ENCODE measurements at places on chromosomes 1 and 21.

DNA sequence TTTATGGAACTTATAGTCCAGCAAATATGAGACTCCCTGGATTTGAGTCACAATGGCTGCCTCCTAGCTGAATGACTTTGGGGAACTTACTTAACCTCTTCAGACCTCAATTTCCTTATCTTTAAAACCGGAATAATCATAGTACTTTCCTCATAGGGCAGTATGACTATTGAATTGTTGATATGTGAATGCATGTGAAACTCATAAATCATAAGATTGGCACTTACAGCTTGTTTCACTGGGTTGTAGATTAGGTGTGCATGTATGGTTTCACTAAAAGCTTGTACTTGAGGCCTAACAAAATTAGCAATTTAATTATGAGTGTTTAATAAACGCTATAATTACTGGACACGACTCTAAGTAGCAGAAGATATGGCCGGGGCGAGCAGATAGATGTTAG is 72.5 kb downstream of the ST6GALNAC5 start:
- DNase-seq: no peak

GRCh38 chr1:161723459-161724141 is 2.3 kb downstream of the FCRLB start:
- DNase-seq: no peak

DNA sequence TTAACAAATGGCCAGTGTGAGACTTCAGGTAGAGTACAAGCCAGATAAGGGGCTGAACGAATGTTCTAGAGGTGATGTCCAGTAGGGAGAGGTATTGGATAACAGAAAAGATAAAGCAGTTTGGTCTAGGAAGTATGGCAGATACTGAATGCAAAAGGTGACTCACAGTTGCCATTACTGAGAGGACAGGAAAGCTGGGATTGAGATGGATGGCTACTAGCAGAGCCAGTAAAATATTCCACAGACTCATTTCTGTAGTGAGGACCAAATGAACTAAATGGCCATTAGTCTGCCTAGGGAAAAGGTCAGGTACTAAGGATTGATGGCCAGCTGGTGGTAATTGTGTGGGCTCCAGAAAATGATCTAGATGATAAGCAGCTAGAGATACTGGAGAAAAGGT is 11.5 kb downstream of the MACO1 start:
- DNase-seq: peak; percentile 25

DNA sequence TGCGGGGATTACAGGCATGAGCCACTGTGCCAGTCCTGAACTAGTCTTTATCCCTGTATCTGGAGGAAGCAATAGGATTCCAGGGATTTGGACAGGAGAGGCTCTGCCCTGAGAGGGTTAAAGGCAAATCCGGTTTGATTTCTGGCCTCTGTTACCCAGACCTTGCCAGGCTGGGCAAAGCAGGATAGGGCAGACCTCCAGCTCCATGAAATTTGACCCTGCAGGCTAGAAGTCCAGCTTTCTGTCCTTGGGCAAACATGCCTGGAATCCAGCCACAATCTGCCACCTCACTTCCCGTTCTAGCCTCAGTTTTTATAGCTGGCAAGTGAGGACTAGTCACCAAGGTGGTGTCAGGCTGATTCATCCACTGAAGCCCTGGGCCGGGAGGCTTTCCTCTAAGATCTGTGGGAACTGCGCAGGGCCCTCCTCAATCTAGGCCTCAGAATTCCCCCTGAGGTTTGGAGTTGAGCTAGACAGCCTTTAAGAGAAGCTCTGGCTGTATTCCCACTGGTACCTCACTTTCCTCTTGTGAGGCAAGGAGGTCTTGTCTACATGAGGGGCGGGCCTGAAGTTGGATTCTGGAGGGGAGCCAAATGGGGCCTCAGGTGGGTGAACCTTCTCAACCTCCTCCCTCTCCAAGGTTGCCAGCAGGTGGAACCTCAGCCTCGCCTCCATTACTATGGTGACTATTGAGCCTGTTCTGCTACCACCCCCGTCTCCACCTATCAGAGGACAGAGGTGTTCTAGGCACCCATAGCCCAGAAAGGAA is 7.0 kb upstream of the P3R3URF start:
- DNase-seq: peak; percentile 95

DNA sequence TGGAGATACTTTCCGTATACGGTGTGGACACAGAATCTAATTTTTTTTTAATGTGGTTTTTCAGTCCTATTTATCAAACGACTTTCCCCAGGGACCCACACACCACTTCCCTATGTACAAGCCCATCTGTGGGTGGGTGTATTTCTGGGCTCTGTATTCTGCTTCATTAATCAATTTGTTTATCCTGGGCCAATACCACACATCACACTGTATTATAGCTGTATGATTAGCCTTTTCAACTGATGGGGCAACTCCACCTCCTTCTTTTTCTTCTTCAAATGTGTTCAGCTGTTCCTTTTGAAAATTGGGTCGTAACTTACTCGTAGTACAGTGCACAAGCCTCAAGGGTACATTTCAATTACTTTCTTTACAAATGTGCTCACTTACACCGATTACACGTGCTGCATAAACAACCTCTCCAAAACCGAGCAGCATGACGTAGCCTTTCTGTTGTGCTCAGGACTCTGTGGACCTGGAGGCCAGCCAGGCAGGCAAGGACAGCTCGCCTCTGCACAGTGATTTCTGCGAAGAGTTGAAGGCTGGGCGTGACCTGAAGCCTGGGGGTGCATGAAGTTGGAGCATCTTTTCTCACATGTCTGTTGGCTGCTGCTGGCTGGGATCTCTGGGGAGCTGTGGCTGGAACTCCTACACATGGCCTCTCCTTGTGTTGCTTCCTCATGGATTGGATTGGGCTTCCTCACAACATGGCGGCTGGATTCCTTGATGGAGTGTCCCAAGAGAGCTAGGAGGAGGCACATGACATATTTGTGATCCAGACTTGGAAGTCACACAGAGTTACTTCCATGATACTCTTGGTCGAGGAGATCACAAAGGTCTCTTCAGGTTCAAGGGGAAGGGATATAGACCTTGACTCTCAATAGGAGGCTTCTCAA is 126.5 kb downstream of the CRYAA start:
- DNase-seq: no peak

DNA sequence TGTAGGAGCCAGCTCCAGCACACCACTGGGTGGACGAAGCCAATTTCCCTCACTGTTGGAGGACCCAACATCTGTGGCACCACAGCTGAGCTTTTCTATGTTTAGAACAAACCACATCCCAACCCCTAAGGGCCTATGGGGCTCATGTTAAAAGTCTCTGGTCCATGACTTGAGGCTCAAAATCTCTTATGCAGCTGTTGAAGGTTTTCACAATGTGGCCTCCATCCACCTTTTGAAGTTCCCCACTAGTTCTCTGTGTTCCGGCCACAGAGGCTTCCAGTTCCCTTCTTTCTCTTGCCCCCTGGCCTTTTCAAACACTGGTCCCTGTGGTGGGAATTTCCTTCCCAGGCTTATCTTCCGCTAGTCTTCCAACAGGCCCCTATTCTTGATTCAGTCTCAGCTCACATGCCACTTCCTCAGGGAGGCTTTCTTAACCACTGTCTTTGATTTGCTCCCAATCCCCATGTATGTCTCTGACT is 3.9 kb upstream of the IFNLR1 start:
- DNase-seq: no peak

GRCh38 chr1:44842862-44843655 is at the start of gene PTCH2:
TSS of gene PTCH2 (minus strand) at chr1:44843253. CDS start at chr1:44842932, 321 bp downstream.
- DNase-seq: peak; percentile 79

DNA sequence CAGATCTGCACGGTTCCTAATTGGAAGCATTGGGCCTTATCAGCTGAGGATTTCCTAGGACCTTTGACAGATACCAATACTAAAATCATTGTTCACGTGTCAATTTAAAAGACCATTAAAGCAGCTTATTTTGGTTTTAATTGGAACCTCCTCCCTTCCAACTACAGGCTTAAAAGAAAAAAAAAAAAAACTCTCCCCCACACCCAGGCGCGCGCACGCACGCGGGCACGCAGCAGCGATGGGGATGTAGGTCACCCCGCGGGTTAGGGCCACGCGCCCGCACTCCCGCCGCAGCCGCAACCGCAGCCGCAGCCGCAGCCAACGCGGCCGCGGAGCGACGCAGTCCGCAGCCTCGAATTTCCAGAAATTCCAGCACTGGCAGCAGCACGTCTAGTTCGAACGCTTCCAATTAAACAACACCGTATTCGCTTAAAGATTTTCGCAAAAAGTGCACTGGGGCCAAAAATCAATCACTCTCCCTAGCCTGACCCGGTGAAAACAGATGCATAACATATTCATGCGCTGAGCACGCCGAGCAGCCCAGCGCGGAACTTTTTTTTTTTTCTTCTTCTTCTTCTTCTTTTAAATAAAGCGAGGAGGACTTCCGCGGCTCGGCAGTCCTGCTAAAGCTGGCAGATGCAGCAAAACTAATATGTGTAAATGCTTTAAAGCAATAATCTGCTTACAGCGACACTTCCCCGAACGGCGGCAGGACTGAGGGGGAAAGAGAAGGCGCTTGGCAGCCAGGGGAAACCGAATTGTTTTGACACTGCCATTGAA is 13.3 kb upstream of the BARHL2 start:
- DNase-seq: no peak

- peak; percentile 85 for DNase-seq
Observed at GRCh38 chr1:42957880-42958487, 684 bp downstream of the SLC2A1 start.

DNA sequence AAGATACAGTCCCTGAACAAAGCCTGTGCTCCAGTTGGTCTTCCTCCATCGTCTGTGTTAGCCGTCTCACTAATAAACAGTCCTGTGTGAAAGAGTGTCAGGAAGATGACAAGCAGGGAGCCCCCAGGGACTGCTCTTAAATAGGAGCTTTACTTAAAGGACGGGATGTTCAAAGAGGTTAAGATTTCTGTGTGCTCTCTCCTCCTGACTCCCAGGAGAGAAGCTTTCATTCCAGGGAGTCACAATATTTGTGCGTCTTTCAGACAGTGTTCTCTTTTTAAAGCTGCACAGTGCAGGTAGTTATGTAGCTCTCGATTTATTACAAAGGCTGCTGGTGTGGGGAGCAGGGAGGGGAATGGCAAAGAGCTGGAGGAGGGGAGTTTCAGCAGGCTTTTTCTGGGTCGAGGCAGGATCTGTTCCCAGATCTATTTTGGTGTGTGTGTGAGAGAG is 43.5 kb downstream of the STYXL2 start:
- DNase-seq: no peak

GRCh38 chr1:15173863-15174614 is 20.5 kb downstream of the TMEM51 start:
- no peak for DNase-seq

DNA sequence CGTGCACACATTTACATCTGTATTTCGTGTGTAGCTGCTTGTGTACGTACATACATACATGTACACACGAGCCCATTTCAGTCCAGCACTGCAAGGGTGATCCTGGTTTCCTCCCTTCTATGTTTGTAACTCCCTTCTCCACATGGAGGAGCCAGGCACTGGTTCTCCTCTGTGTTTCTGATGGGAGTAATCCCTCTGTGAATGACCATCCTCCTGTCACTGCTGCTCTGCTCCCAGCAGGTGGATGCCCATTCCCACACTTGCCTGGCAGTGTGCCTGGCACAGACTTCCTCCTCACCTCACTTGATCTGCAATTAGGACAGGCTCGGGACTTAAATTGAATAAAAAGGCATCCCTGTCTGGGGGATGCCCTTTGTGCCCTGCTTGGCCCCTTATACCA is 37.1 kb downstream of the TRAPPC10 start:
- DNase-seq: no peak

Data from fibroblast of skin of back (primary cell).